ENCODE measurements at places on chromosomes 16 and 17.

DNA sequence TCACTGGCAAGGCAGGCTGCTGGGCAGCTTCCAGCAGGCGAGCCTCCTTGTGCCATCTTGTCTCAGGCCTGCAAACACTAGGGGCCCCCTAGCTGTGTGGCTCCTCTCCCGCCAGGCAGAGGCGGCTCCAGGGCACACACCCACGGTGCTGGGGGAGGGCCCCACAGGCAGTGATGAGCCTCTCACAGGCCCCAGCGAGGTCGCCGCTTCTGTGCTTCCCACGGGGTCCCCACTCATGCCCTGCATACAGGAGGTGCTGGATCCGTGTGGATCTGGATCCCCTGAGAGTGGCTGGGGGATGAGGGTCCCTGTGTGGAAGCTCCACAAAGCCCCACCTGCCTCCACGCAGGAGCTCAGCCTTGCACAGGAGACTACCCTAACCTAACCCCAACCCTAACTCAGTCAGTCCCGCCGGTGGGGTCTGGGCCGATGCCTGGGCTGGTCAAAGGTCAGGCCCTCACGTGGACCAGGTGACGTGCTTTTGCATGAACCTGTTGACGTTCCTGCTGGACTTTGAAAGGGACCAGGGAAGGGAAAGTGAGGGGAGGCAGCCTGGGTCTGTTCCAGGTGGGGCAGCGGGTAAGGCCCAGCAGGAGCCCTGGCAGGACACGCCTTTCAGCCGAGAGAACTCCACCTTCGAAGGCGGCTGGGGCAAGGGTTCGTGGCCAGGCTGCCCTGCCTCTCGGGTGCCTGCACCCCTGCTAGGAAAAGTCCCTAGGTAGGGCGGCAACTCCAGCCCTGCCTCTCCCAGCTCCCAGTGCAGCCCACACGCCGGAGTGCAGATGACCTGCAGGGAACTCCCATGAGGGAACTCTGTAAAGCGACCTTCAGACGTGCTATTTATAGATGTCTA lies 5.2 kb downstream of the SECTM1 start:
- DNase-seq, result no peak

DNA sequence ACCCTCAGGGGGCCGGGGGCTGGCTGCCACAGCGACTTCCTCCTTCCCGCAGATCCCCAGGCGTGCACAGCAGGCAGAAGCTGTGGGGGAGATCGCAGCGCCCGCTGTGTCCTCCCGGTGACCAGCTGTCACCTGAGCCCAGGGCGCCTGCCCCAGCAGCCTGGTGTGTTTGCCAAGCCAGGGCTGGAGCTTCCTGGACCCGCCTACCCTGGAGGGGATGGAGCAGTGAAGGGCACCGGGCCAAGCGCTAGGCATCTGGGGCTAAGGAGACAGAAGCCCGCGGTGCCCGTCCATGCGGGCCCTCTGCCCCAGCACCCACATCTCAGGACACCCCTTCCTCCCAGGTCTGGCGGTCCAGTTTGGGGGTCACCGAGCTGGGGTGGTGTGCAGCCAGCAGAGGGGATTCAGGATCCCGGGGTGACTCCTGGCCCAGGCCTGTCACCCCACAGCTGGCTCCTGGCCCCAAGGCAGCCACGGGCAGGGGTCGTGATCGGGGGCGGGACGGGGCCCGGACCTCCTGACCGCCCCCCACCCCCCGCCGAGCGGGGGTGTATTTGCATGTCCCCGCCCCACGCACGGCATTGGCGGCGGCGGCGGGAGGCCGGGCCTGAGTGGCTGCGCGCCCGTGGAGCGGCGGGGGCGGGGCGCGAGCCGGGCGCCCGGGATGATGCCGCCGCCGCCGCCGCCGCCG lies at the start of gene RAB26:
RAB26 (plus strand) TSS at position 645 of the 691 bp plus-strand sequence. CDS start 159 bp downstream, outside the sequence.
- no peak for DNase-seq

- no peak for DNase-seq
These were observed 1425.1 kb upstream of the CDH8 start for GRCh38 chr16:63461248-63461841.

DNA sequence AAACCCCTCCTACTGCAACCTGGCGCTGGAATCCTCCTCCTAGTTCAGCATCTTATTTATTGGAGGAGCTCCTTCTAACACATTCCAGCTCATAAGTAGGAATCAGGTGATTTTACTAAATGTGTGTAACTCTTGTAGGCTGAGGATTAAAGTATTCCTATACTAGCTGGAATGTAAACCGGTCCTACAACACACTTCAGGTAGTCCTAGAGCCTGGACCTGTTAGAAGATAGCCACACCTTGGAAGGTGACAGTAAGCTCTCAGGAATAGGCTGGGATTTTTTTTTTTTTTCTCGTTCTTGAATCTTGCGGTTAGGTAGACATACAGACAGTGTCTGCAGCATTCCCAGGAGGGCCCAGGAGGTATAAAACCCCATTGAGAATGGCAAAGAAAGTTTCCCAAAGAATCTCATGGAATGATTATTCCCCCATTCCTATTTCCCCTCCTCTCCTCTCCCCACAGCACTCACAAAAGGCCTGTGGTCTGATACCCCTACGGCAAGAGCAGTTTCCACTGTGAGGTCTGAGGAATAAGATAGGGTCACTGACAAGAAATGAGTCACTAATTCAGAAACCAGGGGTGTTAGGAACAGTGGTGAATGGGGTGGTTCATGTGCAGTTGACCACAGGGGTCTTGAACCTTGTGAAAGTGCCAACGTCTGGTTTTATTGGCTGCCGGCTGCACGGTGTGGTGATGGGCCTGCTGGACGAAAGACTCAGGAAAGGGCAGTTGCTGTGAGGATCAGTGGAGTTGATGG lies 267.1 kb downstream of the UTP18 start:
- DNase-seq, result no peak

DNA sequence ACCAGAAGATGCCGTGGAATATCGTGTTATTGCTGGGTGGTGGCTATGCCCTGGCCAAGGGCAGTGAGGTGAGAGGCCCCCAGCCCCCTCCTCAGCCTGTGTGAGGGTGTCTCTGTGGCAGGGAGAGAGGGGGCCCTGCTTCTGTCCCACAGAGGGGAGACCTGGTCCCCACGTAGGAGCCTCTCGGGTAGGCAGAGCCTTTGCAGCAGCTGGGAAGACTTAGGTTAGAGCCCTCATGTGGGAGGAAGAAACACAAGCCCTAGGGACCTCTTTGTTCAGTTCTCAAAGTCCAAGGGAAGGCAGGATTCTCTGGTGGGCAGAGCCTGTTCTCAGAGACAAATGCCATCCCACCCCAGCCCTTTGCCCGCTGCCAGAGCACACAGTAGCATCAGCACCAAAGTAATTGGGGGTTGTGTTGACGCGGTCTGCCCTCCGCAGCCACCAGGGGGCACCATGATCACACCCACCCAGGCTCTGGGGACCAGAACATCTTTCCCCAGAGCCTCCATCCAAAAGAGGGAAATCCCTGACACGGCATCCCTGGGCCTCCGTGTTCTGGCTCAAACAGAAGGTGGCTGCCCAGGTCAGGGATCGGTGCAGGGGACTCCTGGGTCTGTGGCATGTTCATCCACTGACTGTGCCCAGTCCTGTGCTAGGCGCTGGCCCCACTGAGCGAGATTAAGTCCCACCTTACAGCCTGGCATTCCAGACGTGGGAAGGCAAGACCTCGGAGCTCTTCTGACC lies 11.5 kb upstream of the FOXN1 start:
- DNase-seq, result peak; percentile 73

- no peak for DNase-seq
These were observed 164.5 kb downstream of the PRKCA start for GRCh38 chr17:66466840-66467367.

- DNase-seq, result no peak
These were observed 1735.3 kb downstream of the TP53TG3F start for GRCh38 chr16:35194681-35195080.
